ENCODE measurements at places on chromosomes 3 and 15.

GRCh38 chr15:97929456-97930229, 30.9 kb upstream of the ARRDC4 start:
- DNase-seq = no peak

GRCh38 chr3:168950622-168951021, 712.9 kb downstream of the MECOM start:
- no peak for DNase-seq

- DNase-seq = no peak
Observed at GRCh38 chr3:41854956-41855355, 106.9 kb downstream of the ULK4 start.

DNA sequence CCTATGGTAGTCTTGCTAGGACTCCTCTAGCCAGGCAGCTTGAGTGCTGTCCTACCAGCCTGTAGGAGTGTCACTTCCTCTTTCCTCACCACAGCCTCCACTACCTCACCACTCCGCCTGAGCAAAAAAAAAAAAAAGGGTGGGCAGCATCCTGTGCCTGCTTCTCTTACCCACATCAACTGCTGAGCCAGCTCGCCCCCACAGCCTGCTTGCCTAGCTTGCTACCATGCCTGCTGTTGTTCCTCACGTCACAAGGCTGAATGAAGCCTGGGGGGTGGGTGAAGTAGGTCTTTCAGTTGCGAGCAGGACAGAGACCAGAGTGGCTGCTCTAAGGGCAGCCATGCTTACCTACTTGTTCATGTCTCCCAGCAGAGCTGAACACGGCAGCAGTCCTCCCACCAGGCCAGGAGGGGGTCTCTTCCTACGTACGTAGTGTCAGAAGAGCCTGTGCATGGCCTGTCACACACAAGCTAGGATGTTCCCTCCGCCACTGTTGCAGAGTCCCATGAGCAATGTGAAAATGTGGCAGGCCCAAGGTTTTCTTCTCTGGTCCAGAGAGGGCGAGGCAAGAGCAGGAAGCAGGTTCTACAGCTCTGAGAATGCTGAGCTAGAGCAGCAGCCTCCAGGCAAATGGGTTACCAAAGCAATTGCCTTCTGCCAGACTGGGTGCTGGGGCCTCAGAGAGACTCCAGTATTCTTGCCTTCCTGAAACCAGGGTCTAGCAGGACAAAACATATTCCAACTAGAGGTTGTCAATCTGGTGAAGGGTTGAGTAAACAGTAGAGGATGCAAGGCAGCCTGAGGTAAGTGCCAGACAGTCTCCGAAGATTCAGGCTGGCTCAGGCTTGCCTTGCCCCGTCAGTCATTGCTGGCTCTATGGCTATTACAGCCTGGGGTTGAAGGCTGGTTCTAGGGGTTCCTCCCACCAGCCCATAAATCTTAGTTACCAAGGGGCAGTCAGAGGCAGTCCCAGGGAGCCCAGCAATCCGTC, 8.1 kb downstream of the PPM1M start:
- DNase-seq = no peak

DNA sequence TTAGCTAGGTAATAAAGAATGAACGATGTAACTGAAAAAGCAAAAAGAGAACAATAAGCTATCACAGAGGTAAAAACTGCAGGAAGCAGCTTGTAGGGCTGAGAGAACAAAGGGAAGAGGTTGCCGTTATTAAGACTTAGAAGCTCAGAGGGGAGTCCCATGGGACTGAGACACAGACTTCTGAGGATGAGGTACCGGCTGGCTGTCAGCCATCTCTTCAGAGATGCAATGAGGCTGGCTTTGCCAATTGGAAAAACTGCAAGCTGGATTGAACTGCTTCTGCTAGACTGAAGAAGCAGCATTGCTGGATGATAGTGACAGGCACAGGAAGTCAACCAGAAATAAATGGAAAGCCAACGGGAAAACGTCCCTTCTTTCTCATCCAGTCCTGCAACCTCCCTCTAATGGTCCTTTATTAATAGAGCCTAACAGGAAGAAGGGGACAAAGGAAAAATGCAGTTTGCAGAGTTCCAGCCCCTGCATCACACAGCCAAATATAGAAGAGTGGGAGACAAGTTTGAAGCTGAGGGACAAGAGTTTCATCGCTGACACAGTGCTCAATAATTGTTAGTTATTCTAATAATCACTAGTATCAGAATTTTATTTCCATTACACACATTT, 21.1 kb upstream of the KLHL6 start:
- DNase-seq = no peak

GRCh38 chr3:100978011-100978659, 15.1 kb downstream of the ABI3BP start:
- no peak for DNase-seq

- peak; percentile 24 for DNase-seq
Observed at GRCh38 chr15:63597038-63597790, at the start of gene FBXL22. FBXL22 (plus strand) TSS chr15:63597387; CDS start chr15:63597393, 6 bp downstream.

GRCh38 chr15:90876046-90876445, 7.7 kb downstream of the FURIN start:
- no peak for DNase-seq

GRCh38 chr3:167862104-167862730, 126.7 kb downstream of the SERPINI1 start:
- DNase-seq = no peak
